Uterus (tissue), 4 donors: ENCODE measurements at places on chromosomes 5 and 9. TPM values are rescaled to one million over a fixed set of nuclear protein-coding genes. Genes with fewer than 3 reads are reported as not detected.

DNA sequence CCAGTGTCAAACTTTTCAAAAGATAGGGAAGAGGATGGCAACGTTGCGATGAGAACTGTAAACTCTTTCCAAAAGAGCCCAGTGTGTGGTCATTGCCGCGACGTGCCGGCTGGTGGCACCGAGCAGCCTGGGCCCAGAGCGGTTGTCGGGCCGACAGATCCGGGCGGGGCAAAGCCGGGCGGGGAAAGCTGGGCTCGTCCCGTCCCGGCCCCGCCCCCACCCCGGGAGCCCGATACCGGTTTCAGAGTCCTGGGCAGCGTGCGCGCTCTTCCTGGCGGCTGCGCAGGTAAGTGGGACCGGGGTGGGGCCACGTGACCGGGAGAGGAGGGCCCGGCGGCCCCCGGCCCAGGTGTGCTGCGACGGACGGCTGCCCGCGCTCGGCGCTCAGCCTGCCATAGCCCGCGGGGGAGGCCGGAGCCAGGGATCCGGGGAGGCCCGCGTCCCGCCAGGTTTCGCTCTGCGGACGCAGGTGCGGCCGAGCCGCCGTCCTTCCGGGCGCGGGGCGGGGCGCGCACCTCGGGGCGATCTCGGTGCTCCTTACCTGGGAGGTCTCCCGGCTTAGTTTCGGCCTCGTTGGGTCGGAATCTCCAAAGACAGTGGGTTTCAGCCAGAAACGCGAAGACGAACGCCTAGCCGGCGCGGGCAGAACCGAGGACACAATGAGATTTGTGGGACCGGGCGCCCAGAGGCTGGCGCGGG is at the start of gene MARVELD2:
TSS of gene MARVELD2 (plus strand) at position 232 of the 699 bp plus-strand sequence. CDS start 4,270 bp downstream, outside the sequence.
- H3K27me3 ChIP-seq = no peaks in the 10 kb centered on the region
- no peak within 1 kb of the TSS for H3K27ac ChIP-seq
- peak; percentile 15 for DNase-seq
- H3K36me3 ChIP-seq = no peaks in the 10 kb centered on the region
- peak within 1 kb of the TSS; percentile 36 for H3K4me3 ChIP-seq

DNA sequence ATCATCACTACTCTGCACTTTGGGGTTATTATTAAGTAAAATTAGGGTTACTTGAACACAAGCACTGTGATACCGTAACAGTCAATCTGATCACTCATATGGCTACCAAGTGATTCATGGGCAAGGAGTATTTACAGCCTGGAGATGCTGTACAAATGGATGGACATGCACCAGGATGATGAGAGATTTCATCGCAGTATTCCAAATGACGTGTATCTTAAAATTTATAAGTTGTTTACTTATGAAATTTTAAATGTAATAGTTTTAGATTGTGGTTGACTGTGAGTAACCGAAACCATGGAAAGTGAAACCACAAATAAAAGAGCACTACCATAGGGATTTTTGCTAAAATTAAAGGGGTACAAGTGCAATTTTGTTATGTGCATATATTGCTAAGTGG is 462.2 kb upstream of the PTGER4 start:
- no peak for DNase-seq
- no peaks in the 10 kb centered on the region for H3K36me3 ChIP-seq
- H3K4me3 ChIP-seq = no peak overlapping the region
- H3K27me3 ChIP-seq = no peaks in the 10 kb centered on the region
- no peak overlapping the region for H3K27ac ChIP-seq

The CFAP157 gene
- 2.1 TPM for total RNA-seq

The FAXDC2 gene
- 30.0 TPM for total RNA-seq

- no peak overlapping the region for H3K4me3 ChIP-seq
- H3K27me3 ChIP-seq = no peaks in the 10 kb centered on the region
- no peaks in the 10 kb centered on the region for H3K4me1 ChIP-seq
- DNase-seq = peak; percentile 34
- H3K27ac ChIP-seq = no peak overlapping the region
Measured at GRCh38 chr9:130426883-130427282, 17.9 kb upstream of the ASS1 start.

- H3K27ac ChIP-seq = no peak within 1 kb of the TSS
- H3K27me3 ChIP-seq = peaks cover 25% of the 10 kb centered on the region
- DNase-seq = no peak
- H3K36me3 ChIP-seq = no peaks in the 10 kb centered on the region
- no peaks in the 10 kb centered on the region for H3K4me1 ChIP-seq
Measured at GRCh38 chr5:168291342-168291963, at the start of gene WWC1. Gene WWC1 (plus strand): TSS chr5:168291645. CDS start chr5:168292153, 508 bp downstream.

GRCh38 chr5:111528056-111528455 is 15.7 kb upstream of the STARD4 start:
- no peaks in the 10 kb centered on the region for H3K36me3 ChIP-seq
- H3K4me1 ChIP-seq = no peaks in the 10 kb centered on the region
- no peak for DNase-seq
- no peaks in the 10 kb centered on the region for H3K27me3 ChIP-seq
- H3K27ac ChIP-seq = no peak overlapping the region

The FAM81B gene
- total RNA-seq = not detected

DNA sequence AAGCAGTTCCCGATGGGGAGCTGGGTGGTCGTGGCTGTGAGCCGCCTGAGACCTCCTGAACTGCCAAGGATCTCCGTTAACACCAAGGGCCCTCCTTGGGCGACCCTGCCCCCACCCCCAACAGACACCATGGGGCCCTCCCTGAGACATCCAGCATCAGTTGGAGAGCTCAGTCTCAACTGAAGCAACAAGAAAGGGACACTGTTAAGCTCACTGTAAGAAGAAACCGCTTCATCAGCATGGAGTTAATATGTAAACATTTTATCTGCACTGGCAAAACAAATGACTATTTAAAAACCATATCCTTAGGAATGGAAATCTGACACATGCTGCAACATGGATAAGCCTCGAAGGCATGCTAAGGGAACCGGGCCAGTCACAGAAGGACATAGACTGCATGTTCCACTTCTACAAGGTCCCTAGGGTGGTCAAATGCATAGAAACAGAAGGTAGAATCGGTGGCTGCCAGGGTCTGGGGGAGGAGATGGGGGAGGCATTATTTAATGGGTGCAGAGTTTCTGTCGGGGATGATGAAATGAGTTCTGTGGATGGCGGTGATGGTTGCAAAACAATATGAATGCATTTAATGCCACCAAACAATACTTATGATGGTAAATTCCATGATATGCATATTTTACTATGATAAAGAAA is 47.4 kb downstream of the ROR2 start:
- H3K4me1 ChIP-seq = peaks cover 27% of the 10 kb centered on the region
- H3K36me3 ChIP-seq = no peaks in the 10 kb centered on the region
- H3K27ac ChIP-seq = peak overlapping the region; percentile 22
- no peaks in the 10 kb centered on the region for H3K27me3 ChIP-seq
- no peak overlapping the region for H3K4me3 ChIP-seq

GRCh38 chr9:93261281-93261680 is 77.3 kb downstream of the WNK2 start:
- no peak overlapping the region for H3K4me3 ChIP-seq
- H3K27ac ChIP-seq = no peak overlapping the region
- no peaks in the 10 kb centered on the region for H3K27me3 ChIP-seq

DNA sequence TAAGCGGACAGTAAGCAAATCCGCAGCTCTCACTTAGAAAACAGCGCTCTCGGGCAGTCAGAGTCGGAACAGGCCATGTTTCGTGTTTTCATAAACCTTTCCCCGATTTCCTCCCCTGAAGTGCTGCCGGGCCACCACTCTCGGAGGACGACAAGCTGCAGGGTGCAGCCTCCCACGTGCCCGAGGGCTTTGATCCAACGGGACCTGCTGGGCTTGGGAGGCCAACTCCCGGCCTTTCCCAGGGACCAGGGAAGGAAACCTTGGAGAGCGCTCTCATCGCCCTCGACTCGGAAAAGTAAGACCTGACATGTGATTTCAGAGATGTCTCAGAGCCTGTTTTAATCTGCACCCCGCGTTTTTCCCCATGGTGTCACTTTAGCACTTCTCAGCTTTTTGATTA is 99.8 kb upstream of the CACNA1B start:
- H3K36me3 ChIP-seq = no peaks in the 10 kb centered on the region
- no peak for DNase-seq
- no peak overlapping the region for H3K27ac ChIP-seq
- no peaks in the 10 kb centered on the region for H3K4me1 ChIP-seq
- no peaks in the 10 kb centered on the region for H3K27me3 ChIP-seq

- no peak overlapping the region for H3K27ac ChIP-seq
- no peaks in the 10 kb centered on the region for H3K4me1 ChIP-seq
- no peaks in the 10 kb centered on the region for H3K27me3 ChIP-seq
- no peak overlapping the region for H3K4me3 ChIP-seq
Measured at GRCh38 chr9:8429157-8429556, 629.6 kb upstream of the DMAC1 start.

DNA sequence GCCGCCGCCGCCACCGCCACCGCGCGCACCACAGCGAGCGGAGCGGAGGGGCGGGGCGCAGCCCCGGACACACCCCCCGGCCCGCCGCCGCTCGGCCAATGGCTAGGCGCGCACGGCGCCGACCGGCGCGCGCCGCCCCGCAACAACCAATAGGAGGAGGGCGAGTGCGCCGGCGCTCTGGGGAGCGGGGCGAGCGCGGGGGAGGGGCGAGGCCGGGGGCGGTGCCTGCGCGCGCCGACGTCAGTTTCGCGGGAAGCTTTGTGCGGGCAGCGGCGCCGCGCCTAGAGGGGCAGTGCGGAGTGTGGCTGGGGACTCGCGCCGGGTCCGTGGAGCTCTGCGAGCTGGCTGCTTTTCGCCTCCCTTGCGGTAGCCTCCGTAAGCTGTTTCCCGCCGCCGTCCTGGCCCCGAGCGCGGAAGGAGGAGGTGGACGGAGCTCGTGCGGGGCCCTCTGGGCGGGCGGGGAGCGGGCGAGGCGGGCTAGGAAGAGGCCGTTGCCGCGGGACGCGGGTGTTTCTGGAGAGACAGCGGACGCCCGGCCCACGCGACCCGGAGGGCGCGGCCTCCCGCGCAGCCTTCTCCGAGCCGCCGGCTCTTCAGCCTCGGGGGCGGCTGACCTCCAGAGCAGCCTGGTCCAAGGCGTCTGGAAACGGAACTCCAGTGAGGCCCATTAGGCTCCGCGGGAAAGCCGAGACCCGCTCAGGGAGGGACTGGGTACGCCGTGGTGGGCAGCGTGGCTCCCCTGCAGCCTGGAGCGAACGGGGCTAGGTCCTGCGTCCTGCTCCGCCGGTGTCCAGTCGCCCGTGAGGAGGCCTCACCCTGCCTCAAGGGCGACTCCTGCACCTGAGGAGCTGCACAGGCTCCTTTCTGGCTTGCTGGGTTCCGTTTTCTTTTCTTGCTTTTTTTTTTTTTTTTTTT is at the start of gene ZMYND19:
TSS of gene ZMYND19 (minus strand) at position 44 of the 915 bp plus-strand sequence. CDS start 249 bp downstream, outside the sequence.
- peak within 1 kb of the TSS; percentile 35 for H3K27ac ChIP-seq
- no peaks in the 10 kb centered on the region for H3K4me1 ChIP-seq
- H3K36me3 ChIP-seq = no peaks in the 10 kb centered on the region
- H3K27me3 ChIP-seq = no peaks in the 10 kb centered on the region
- peak within 1 kb of the TSS; percentile 67 for H3K4me3 ChIP-seq

GRCh38 chr9:124897570-124898460 is 35.9 kb downstream of the ARPC5L start:
- no peak overlapping the region for H3K4me3 ChIP-seq
- no peaks in the 10 kb centered on the region for H3K27me3 ChIP-seq
- no peak for DNase-seq
- no peak overlapping the region for H3K27ac ChIP-seq

The TEX48 gene
- not detected for total RNA-seq

GRCh38 chr5:81172710-81173109 is 60.4 kb upstream of the CKMT2 start:
- DNase-seq = no peak
- no peak overlapping the region for H3K27ac ChIP-seq
- H3K4me1 ChIP-seq = no peaks in the 10 kb centered on the region
- H3K27me3 ChIP-seq = no peaks in the 10 kb centered on the region
- no peaks in the 10 kb centered on the region for H3K36me3 ChIP-seq
- no peak overlapping the region for H3K4me3 ChIP-seq

DNA sequence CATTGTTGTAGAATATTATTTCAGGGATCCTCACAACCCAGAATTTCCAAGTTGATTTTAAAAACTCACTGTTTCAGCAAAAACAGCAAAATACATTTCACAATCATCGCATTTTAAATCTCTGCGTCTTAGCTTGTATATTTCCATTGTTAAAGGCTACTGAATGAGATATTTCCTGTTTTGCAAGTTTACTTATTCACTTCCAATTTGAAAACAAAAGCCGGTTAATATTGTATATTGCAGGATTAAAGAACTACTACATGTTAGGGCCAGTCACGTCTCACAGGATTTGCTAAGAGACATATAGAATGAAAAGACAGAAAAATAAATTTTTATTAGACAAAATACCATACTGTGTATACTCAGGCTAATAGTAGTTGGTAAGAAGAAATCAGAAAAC is 395.9 kb upstream of the CDH9 start:
- H3K4me3 ChIP-seq = no peak overlapping the region
- no peaks in the 10 kb centered on the region for H3K36me3 ChIP-seq
- DNase-seq = no peak
- no peaks in the 10 kb centered on the region for H3K27me3 ChIP-seq

The SCGB3A2 gene
- not detected for total RNA-seq

The RNF208 gene
- not detected for total RNA-seq

- no peaks in the 10 kb centered on the region for H3K4me1 ChIP-seq
- no peak overlapping the region for H3K4me3 ChIP-seq
- H3K27ac ChIP-seq = peak overlapping the region; percentile 76
- H3K27me3 ChIP-seq = no peaks in the 10 kb centered on the region
Measured at GRCh38 chr9:92632641-92633040, 37.3 kb downstream of the IPPK start.

The GAPT gene
- total RNA-seq = 0.61 TPM

The TMEM232 gene
- total RNA-seq = 19.3 TPM

DNA sequence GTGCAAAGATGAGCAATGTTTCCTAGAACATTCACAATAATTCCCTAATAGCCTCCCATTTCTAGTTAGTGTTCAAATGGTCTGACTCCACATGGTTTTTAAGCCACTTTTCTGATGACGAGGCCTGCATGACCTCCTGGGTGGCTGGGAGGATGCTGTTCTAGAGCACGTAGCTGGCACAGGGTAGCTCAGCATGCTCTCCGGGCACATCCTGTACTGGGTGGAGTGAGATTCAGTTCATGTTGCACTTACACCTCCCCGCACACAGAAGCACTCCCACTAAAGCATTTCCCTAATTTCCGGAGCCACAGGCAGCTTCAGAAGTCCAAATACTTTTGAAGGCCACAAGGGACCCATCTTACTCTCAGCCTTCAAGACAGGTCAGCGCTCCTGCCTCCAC is 159.8 kb upstream of the LHFPL2 start:
- no peak overlapping the region for H3K4me3 ChIP-seq
- no peak for DNase-seq
- no peak overlapping the region for H3K27ac ChIP-seq
- no peaks in the 10 kb centered on the region for H3K4me1 ChIP-seq

- no peak overlapping the region for H3K27ac ChIP-seq
- H3K36me3 ChIP-seq = no peaks in the 10 kb centered on the region
- no peak overlapping the region for H3K4me3 ChIP-seq
- no peaks in the 10 kb centered on the region for H3K4me1 ChIP-seq
- no peaks in the 10 kb centered on the region for H3K27me3 ChIP-seq
Measured at GRCh38 chr9:79731171-79731890, 159.6 kb downstream of the TLE4 start.

GRCh38 chr5:140801494-140801841 is 611 bp downstream of the PCDHA3 start:
- no peak overlapping the region for H3K27ac ChIP-seq
- no peaks in the 10 kb centered on the region for H3K27me3 ChIP-seq
- H3K4me1 ChIP-seq = no peaks in the 10 kb centered on the region
- no peaks in the 10 kb centered on the region for H3K36me3 ChIP-seq
- peak overlapping the region; percentile 29 for H3K4me3 ChIP-seq
- DNase-seq = no peak
